Central memory CD4-positive, alpha-beta T cell (primary cell): ENCODE measurements at places on chromosomes 5 and 9.

DNA sequence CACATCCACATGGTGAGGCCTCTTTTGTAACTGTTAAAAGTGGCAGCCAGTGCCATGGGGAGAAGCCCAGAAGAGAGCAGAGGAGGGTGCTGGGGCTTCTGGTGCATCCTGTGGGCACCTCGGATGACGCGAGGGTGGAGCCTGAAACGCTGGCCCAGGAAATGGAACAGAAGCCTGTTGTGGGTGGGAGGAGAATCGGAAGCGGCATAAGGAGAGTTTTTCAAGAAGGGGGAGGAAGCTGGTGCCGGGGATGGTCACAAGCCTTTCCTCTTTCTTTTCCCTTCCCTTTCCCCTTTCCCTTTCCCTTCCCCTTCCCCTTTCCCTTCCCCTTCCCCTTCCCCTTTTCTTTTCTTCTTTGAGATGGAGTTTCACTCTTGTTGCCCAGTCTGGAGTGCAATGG is 12.9 kb downstream of the ANKRD33B start:
- no peak for DNase-seq

DNA sequence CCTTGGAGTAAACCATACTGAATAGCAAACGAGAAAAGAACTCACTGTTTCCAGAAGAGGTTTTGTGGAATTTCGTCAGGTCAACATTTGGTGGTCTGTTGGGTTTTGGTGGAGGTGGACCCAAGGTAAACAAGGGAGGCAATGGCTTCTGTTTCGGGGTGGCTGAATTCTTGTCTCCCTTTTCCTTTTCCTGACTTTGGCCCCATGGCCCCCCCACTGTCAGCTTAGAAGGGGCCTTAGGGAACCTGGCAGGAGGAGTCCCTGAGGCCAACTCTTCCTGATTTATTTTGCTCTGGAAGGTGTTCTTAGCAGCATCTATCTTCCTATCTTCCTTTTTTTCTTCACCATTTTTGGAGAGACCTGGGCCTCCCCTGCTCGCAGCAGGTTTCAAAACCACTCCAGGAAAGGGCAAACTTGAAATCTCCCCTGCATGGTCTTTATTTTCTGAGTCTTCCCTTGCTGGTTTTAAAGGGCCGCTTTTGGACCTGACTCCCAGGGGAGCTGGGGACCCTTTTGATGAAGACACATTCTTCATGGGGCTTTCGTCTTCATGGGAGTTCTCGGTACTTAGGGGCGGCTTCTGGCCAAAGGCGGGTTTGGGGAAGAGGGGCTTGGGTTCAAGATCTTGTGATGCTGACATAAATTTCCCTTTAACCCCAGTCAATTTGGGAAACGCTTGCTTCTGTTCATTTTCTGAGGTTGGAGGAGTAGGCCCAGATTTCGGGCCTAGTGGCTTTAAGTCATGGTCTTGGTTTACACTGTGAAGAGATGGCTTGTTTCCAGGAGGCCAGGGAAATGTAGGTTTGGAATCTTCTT is 17.4 kb downstream of the FYB1 start:
- no peak for DNase-seq

GRCh38 chr5:96714951-96715451 is 52.8 kb downstream of the CAST start:
- peak; percentile 69 for DNase-seq

DNA sequence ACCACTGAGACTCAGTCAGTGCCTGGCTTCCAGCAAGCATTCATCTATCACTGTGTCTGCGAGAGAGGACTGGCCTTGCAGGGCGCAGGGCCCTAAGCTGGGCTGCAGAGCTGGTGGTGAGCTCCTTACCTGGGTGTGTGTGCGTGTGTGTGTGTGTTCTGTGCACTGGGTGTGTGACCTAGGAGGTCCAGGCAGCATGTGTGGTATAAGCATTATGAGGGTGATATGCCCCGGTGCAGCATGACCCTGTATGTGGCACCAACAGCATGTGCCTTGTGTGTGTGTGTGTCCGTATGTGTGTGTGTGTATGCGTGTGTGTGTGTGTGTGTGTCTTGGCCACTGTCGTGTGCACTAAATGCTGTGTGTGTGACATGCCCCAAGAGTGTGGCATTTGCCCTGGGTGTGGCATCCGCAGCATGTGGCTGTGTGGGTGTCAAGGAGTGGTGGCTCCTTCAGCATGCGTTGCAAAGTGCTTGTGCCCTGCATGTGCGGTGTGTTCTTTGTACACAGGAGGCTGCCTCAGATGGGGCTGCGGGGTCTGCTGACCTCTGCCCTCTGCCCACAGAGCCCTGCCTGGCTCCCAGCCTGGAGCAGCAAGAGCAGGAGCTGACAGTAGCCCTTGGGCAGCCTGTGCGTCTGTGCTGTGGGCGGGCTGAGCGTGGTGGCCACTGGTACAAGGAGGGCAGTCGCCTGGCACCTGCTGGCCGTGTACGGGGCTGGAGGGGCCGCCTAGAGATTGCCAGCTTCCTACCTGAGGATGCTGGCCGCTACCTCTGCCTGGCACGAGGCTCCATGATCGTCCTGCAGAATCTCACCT is 3.3 kb downstream of the FGFR4 start:
- no peak for DNase-seq

DNA sequence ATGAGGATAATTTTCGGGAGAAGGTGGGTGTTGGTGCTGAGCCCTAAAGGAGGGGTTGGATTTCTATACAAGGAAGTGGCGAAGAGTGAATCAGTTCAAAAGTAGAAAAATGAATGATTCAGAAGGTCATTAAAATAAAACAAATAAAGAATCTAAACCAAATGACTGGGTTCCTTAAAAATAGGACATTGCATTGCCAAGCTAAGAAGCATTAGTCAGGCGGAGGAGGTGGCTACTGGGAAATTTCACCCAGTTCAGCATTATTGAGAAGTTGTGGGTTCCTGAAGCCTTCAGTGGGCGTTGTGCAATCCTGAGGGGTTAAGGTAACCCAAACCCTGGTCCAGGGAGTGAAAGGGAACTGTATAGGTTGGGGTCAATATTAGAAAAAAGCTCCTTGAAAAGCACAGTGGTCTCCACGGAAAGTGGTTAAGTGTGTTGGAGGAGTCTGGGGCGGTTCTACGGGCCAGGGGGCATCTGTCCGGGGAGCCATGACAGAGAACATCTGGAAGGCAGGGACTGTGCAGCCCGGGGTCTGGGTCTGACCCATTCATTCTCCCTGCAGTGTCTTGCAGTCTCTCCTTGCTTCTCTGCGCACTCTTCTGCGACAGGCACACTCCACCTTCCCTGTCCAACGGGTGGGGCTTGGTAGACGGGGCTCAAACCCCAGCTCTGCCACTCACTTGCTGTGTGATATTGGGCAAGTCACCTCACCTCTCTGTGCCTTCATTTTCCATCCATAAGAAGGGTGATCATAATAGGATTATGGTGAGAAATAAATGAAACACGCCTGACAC is 27.6 kb upstream of the DUSP1 start:
- DNase-seq: no peak

DNA sequence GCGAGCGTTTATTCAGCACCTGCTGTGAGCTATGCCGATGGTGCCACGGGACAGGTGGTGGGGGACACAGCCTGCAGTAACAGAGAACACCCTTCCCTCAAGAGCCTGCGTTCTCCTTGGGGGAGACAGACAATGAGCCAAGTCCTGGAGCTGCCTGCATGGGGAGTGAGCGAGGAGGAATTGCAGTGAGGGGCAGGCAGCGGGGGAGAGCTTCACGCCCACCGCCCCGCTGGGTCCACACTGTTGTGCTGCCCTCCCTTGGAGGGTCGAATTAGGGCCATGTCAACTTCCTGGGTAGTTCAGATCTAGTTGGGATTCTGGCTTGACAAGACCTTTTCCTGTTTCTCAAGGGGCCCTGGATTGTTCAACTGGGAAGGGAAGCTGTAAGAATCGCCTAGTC is 55.5 kb upstream of the N4BP3 start:
- no peak for DNase-seq
